ENCODE measurements at places on chromosomes 5 and 9.

GRCh38 chr9:111659691-111660090 is 1.7 kb upstream of the GNG10 start:
- DNase-seq: no peak

DNA sequence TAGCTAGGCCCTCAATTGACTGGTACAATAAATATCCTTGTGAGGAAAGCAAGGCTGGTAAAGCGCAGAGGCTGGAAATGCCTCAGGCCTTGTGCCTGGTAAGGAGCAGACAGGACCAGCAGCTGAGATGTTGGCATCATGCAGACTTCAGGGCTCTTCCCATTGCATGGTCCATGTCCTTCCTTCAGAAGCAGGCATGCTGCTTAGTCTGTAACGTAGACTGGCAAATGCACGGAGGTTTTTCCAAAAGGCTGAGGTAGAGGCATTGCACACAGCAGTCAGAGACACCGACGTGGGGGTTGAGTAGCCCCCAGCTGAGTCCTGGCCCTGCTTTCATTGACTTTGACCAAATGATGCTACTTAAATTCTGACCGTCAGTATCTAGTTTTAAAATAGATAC is 87.1 kb downstream of the ADRB2 start:
- no peak for DNase-seq

GRCh38 chr5:81856948-81857928 is 106.3 kb upstream of the SSBP2 start:
- no peak for DNase-seq

DNA sequence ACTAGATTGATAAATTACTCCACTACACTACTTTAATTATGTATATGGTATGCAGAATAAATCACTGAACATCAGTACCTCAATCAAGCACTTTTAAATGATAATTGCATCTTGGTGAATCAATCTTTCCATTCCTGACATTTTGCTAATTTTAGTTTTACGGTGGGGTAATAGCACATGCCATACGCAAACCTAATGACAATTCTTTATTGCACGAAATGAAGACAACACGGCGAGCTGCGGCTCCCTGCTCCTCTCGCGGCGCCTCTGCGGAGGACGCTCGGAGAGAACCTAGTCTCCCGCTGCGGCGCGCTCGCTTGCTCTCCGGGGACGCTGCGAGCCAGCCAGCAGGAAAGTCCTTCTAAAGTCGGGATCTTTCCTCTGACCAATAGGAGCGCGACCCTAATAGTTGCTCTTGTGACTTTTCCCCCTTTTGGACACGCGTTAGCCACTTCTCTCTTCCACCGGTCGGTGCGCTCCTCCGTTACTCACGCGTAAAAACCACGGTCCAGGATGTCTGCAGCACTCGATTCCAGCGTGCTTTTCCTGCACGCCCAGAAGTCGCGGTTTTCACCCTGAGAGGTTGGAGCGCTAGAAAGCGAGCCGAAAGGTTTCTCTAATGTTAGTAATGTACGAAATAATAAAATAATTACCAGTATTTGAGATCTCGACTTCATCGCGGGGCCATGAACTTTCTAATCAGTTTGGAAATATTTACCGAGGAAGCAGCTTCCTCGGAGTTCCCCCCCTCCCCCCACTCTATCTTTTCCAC is 1.0 kb upstream of the MEF2C start:
- DNase-seq: peak; percentile 4

DNA sequence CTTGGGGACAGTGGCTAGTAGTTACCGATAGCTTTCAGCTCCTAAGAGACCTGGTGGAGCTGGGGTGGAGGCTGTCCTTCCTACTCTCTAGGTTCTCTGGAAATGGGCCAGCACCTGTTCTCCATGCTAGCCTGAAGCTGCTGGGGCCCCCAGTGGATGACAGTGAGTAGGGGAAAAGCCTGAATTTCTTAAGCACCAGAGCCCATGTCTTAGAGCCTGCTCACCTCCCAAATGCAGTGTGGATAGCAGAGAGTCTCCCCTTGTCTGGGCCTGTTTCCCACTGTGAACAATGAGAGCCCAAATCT is 105.8 kb downstream of the DAB2IP start:
- DNase-seq: no peak

- DNase-seq: no peak
Measured at GRCh38 chr5:17481378-17481777, 16.7 kb upstream of the TAF11L2 start.

GRCh38 chr5:113085880-113086409 is 109.3 kb downstream of the DCP2 start:
- no peak for DNase-seq

DNA sequence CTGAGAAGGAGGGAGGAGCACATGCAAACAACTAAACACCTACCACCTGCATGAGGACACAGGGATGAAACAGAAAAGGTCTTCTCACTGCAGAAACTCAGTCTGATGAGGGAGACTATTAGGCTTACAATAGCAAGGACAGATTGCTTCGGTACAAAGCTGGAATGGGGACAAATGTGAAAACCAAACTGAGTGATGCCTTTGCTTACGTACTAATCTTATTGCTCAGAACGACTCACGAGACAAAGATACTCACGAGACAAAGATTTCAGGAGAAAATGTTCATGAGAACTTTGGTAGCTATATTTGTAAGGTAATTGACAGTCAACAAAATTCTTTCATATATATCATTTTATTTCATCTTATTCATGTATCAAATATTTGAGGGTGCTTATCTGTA is 71.9 kb upstream of the TAF1L start:
- DNase-seq: no peak

GRCh38 chr5:112885001-112885400 is 23.9 kb downstream of the SRP19 start:
- DNase-seq: no peak

Data from esophagus squamous epithelium (tissue), 5 donors.